Iris pigment epithelial cell (primary cell): ENCODE measurements at places on chromosomes 1 and 21.

- DNase-seq = no peak
These were observed 24.2 kb downstream of the ATP1B1 start for GRCh38 chr1:169130683-169131082.

DNA sequence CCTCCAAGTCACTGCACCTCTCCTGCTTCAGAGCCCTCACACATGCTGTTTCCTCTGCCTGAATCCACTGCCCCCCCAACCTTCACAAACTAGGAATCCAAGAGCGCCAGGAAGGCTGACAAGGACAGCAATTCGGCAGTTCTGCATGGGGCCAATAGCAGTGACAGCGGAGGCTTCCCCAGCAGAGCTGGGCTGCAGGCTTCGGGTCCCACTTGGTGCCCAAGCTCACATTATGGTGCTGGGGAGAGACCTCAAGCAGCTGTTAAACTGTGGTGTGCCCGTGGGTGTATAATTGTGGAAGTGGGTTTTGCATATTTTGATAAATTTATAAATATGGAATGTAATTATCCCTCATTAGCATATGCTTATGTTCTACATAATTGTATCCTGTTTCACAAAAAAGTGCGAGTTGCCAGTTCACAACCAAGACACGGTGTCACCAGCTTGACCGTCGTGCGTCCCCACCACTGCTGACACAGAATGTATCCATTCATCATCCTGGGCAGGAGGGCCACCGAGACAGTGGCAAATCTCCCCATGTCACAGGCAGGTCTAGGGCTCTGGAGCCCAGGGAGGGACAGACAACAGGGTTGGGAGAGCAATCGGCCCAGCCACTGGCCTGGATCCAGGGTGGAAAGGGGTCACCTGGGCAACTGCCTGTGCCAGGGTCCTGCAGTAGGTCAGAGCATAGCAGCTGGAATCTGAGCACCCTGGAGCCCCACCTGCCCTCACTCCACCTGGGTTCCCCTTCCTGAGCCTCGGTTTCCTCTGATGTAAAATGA lies 81.6 kb downstream of the MATN1 start:
- no peak for DNase-seq

GRCh38 chr1:100267284-100267683 lies 1.3 kb downstream of the RTCA start:
- no peak for DNase-seq

DNA sequence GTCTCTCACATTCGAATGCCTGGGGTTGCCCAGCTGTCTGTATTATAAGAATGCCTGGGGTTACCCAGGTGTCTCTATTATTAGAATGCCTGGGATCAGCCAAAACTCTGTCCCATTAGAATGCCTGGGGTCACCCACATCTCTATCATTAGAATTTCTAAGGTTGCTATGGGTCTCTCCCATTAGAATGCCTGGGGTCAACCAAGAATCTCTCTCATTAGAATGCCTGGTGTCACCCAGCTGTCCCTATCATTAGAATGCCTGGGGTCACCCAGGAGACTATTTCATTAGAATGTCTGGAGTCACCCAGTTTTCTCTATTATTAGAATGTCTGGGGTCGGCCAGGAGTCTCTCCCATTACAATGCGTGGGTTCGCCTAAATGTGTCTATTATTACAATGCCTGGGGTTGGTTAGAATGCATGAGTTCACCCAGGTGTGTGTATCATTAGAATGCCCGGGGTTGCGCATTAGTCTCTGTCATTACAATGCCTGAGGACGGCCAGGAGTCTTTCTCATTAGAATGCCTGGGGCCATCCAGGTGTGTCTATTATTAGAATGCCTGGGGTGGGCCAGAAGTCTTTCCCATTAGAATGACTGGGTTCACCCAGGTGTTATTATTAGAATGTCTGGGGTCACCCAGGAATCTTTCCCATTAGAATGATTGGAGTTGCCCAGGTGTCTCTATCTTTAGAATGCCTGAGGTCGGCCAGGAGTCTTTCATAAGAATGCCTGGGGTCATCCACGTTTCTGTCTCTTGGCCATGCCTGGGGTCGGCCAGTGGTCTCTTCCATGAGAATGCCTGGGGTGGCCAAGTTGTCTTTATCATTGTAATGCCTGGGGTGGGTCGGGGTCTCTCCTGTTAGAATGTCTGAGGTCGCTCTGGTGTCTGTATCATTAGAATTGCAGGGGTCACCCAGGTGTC lies 59.6 kb downstream of the RNF187 start:
- DNase-seq = no peak

DNA sequence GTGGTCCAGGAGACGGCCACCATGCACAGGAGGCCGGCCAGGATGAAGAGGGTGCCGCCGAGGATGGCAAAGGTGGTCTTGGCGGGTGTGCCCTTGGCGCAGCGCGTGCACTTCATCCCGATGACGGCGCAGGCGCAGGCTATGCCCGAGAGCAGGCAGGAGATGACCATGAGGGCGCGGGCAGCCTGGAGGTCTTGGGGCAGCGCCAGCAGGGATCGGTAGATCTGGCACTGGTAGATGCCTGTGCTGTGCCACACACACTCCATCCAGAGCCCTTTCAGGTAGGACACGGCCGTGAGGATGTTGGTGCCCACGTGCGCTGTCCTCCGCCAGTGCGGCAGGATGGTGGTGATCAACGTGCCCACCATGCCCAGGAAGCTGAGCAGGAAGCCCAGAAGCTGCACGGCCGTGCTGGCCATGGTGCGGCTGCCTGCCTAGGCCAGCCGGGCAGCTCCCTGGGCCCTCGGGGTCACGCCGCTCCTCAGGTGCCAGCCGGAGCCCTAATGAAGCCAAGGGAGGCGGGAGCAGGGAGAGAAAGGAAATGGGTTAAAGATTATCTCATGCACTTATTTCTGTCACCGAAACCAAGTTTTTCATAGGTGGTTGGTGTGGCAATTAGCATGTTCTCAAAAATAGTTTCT lies 18.5 kb downstream of the CLDN14 start:
- no peak for DNase-seq

DNA sequence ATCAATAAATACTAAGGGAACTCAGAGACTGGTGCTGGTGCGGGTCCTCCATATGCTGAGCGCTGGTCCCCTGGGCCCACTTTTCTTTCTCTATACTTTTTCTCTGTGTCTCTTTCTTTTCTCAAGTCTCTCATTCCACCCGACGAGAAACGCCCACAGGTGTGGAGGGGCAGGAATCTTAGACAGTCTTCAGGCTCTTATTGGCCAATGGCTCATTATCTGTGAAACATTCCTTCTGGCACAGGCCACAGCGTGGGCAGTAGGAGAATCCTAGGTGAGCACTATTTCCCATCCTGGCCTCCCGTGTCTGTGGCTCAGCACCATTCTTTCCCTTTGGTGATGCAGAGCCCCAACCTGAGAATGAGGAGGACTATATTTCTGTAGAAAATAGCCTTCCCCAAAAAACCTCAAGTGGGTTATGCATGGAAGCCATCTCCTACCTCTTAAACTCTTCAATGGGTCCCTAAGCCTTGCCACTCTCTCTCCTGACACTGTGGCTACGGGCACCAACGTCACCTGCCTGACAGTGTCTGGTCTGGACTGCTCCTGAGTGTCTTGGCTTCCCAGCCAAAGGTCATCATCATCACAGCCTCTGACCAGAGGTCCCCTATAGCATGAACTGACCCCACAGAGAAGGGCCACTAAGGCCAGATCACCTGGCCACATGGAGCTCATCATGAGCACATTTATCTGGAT lies 6.2 kb upstream of the SLAMF1 start:
- no peak for DNase-seq

DNA sequence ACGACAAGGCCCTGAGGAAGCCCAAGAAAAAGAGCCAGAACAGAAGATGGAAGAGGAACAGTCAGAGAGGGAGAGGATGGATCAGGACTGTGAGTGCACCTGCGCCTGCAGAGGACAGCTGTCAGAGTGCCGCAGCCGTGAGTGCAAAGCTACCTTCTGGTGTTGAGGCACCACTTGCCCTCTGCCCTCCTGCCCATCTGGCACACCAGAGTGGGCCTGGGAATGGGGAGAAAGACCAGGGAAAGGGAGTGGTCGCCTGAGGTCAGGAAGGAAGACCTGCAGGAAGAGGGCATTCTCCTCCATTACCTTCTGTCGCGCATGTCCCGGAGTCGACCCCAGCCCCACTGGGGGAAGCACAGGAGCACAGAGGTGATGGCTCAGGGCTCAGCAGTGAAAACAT lies 26.2 kb downstream of the VASH2 start:
- DNase-seq = no peak

DNA sequence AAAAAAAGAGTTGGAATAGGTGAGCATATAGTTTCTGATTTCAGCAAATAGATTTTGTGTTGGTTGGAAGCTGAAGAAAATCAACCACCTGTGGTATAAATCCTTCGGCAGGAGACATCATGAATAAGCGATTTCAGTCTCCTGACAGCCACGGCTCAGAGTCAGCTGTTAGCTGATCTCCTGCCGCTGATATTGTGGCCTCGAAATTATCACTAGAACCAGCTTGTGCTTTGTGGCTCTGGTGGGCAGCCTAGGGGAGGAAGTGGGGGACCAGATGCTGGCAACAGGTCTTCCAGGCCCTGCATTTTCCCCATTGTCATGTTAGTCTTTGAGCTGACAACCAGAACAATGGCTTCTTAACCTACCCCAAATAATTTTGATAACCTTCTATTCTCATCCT lies 842 bp upstream of the GCSAML start:
- no peak for DNase-seq

- DNase-seq = peak; percentile 5
These were observed 549.3 kb downstream of the NCAM2 start for GRCh38 chr21:21547368-21547953.

GRCh38 chr1:215911406-215911968 lies 344.4 kb downstream of the KCTD3 start:
- DNase-seq = peak; percentile 14

- no peak for DNase-seq
These were observed 8.3 kb upstream of the LGALS8 start for GRCh38 chr1:236515443-236515958.

DNA sequence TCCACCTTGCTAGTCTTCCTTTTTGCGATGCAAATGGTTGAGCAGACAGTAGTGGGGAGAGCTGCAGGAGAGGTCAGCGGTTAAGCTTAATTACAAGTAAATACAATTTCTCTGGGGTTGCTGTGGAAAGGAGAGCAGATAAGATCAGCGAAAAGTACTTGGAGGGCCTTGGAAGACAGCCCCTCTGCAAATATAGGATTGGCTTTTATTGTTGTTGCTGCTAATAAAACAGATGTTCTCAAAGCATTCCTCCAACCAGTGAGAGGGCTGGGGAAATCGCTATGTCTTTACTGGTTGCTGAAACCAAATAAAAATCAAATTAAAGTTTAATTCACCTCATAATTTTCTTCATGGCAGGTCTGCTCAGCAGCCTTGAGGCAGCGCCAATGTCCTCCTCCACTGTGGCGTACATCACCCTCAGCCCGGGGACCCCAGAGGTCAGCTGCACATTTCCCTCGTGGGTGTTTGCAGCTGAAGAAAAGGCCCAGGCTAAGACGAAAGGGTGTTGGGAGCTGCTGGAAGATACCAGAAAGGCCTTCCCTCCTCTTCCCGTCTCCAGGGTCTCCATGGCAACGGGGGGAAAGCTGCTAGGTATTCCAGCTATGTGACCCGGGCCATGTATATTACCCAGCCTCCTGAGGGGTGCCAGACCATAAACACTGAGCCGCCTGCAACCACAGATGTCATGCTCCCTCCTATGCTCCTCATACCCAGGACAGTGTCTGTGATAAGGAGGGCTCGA lies 54.6 kb upstream of the POU2F1 start:
- peak; percentile 14 for DNase-seq

DNA sequence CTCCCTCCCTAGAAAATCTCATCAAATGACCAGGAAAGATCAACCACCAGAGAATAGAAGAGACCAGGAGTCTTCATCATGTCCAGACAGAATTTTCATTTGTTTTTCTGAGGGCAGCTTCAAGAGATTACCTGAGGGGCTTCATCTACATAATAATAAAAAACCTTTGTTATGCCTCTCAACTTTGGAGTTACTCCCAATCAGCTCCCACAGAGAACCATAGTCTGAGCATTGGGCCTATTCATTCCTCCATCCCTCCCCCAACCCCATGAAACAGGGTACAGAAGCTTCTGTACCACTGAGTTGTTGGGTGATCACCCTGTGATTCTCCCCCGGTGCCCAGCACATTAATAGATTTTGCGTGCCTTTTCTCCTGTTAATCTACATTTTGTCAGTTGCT lies 53.3 kb upstream of the PRRC2C start:
- no peak for DNase-seq

DNA sequence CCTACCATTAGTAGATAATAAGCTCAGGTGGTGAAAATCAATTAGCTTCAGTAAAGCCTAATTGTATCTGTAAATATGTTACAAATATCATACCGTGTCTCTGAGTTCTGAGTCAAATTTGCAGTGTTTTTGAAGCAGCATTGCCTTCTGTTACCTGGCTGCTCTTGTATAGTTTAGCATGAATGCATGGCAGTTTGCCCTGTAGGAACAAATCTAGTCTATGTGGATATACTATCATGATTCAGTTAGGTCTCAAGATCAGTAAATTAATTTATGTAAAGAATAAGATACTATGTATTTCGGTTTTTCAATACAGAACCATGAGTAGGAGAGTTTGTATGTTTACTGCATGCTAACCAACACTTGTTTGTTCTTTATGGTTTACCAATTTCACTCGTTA lies 240.6 kb upstream of the C1orf105 start:
- no peak for DNase-seq

DNA sequence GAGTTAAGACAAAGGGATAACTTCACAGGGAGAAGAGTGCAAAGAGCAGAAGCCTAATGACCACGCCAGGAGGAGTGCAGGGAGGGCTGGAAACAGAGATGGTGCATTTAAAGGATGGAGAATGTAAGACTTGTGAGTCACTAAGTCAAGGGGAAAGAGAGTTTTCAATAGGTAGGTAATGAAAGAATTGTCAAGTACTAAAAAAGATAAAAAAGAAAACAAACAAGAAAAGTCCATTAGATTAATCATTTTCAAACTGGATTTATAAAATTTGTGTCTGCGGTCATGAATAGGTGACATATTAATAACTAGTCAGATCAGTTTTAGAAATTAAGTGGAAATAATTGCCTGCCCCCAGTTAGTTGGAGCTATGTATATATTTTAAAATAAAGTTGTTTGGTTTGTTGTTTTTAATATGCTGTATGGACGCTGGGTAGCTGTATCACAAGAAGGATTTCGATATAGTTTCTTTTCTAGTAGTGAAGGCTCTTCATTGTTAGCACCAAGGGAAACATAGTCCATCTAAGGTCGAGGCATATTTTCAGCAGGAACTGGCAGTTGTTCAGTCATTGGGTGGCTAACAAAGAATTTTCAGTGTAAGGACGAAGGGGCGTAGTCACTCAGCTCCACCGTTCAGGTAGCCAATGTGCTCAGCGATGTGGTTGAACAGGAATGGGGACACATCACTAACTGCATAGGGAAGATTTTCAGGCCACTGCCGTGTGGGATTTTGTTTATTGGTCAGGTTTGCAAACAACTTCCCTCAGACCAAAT lies 203.0 kb downstream of the TGFB2 start:
- no peak for DNase-seq

DNA sequence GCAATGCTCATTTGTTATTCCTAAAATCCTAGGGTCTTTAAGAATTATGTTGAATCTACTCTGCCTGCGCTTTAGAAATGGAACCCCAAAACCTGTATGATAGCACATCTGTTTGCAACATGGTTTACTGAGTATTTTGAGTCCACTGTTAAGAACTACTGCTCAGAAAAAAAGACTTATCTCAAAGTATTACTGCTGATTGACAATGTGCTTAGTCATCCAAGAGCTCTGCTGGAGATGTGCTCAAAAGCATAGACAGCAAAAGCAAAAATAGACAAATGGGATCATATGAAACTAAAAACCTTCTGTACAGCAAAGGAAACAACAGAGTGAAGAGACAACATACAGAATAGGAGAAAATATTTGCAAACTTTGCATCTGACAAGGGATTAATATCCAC lies 107.0 kb downstream of the CTH start:
- peak; percentile 29 for DNase-seq
